ENCODE measurements at places on chromosomes 7 and 10. TPM values are rescaled to one million over a fixed set of nuclear protein-coding genes. Genes with fewer than 3 reads are reported as not detected.
A peak's percentile ranks its signal among the peaks of the same experiment; 100 is the strongest.

The ZNF503 gene
- polyA plus RNA-seq, result 7.2 TPM

The TMEM176B gene
- polyA plus RNA-seq, result 1,279 TPM

The WDR86 gene
- polyA plus RNA-seq, result 0.30 TPM

The UNC5B gene
- polyA plus RNA-seq, result 0.72 TPM

The IGF2BP3 gene
- 3.2 TPM for polyA plus RNA-seq

The TYW1B gene
- 0.17 TPM for polyA plus RNA-seq

The HYAL4 gene
- polyA plus RNA-seq, result not detected

The HDAC9 gene
- 18.5 TPM for polyA plus RNA-seq

The IFIT1B gene
- polyA plus RNA-seq, result not detected

The NUDT1 gene
- polyA plus RNA-seq, result 19.6 TPM

GRCh38 chr7:131008840-131009711 is 275.1 kb upstream of the KLF14 start:
- H3K36me3 ChIP-seq, result no peaks in the 10 kb centered on the region
- no peaks in the 10 kb centered on the region for H3K27me3 ChIP-seq
- H3K4me3 ChIP-seq, result no peak overlapping the region
- H3K27ac ChIP-seq, result no peak overlapping the region
- DNase-seq, result no peak

DNA sequence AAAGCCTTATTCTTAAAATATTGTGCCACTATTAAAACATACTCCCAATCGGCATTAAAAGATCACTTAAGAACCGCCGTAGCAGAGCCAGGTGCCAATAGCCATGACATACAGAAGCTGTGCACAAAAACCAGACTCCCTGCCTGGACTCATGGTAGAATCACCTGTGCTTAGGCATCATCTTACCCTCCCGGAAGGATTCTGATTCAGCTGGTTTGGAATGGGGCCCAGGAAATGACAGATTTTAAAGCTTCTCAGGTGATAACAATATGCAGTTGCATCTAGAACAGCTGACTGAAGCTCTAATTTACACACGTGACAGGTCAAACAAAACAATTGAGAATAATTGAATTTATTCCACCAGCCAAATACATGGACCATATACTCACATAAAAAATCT is 10.7 kb downstream of the A1CF start:
- H3K27me3 ChIP-seq, result no peaks in the 10 kb centered on the region
- no peak overlapping the region for H3K4me3 ChIP-seq
- DNase-seq, result no peak
- no peaks in the 10 kb centered on the region for H3K4me1 ChIP-seq
- H3K27ac ChIP-seq, result no peak overlapping the region

- no peak for DNase-seq
- H3K27me3 ChIP-seq, result no peaks in the 10 kb centered on the region
- H3K27ac ChIP-seq, result no peak overlapping the region
- peaks cover 30% of the 10 kb centered on the region for H3K4me1 ChIP-seq
Observed at GRCh38 chr10:11238893-11239292, 221.2 kb downstream of the CELF2 start.

- H3K27me3 ChIP-seq, result no peaks in the 10 kb centered on the region
- no peak for DNase-seq
- H3K4me3 ChIP-seq, result no peak overlapping the region
- H3K4me1 ChIP-seq, result peaks cover 5% of the 10 kb centered on the region
Observed at GRCh38 chr10:110373059-110373458, 68.3 kb upstream of the SMNDC1 start.

- peaks cover 32% of the 10 kb centered on the region for H3K27me3 ChIP-seq
- no peak overlapping the region for H3K4me3 ChIP-seq
- peaks cover 37% of the 10 kb centered on the region for H3K36me3 ChIP-seq
- DNase-seq, result no peak
Observed at GRCh38 chr10:100485366-100485765, 22.6 kb downstream of the WNT8B start.

DNA sequence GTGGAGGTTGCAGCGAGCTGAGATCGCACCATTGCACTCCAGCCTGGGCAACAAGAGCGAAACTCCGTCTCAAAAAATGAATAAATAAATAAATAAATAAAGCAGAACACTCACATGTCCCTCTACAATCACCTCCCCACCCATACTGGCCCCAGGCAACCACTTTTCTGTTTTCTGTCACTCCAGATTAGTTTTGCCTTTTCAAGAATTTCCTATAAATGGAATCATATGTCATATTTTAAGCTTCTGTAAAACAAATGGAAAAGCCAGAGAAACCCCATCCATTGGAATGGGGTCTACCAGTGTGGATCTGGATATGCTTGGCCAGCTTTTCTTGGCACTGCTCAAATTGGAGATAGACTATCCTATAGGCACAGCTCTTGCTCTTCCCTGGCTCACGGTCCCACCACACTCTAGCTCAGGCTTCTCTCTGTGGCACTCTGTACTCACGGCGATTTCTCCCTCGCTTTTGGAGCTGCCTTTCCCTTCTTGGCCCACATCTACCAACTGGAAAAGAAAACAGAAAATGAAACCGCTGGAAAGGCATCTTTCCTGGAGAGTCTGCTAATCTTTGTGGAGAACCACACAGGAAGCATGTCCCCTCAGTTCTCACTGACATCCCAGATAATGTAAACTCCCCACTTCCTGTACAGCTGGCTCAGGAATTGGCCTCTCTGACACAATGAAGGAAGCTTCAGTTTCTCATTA is 210.1 kb downstream of the JCAD start:
- no peak for DNase-seq
- no peak overlapping the region for H3K4me3 ChIP-seq
- H3K36me3 ChIP-seq, result no peaks in the 10 kb centered on the region
- no peaks in the 10 kb centered on the region for H3K4me1 ChIP-seq

DNA sequence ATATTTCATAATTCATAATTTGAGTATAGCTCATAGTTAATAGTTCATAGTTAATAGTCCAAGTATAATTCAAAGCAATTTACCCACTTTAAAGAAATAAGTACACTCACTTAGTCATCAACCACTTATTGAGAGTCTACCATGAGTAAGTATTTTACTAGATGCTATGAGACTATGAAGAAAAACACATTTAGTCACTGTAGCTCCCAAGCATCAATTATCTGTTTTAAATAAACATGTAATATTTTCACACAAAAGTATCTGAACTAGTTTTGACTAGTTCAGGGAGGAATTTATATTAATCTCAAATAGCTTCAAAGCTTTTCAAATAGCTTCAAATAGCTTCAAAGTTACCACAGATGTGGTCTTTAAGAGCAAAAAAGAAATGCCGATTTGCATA is 119.2 kb downstream of the ANK3 start:
- H3K4me3 ChIP-seq, result no peak overlapping the region
- no peak overlapping the region for H3K27ac ChIP-seq
- no peaks in the 10 kb centered on the region for H3K36me3 ChIP-seq
- peaks cover 3% of the 10 kb centered on the region for H3K4me1 ChIP-seq

GRCh38 chr7:92678291-92678920 is 88.2 kb upstream of the FAM133B start:
- no peak overlapping the region for H3K4me3 ChIP-seq
- H3K27me3 ChIP-seq, result no peaks in the 10 kb centered on the region
- H3K27ac ChIP-seq, result no peak overlapping the region
- no peaks in the 10 kb centered on the region for H3K36me3 ChIP-seq
- DNase-seq, result no peak

DNA sequence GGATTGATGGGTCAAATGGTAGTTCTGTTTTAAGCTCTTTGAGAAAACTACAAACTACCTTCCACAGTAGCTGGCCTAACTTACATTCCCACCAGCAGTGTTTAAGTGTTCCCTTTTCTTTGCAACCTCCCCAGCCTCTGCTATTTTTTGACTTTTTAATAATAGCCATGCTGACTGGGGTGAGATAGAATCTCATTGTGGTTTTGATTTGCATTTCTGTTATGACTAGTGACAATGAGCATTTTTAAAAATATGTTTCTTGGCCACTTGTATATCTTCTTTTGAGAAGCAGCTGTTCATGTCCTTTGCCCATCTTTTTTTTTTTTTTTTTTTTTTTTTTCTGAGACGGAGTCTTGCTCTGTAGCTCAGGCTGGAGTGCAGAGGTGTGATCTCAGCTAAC is 155.2 kb upstream of the BMPER start:
- DNase-seq, result no peak
- H3K27ac ChIP-seq, result no peak overlapping the region
- H3K4me3 ChIP-seq, result no peak overlapping the region
- no peaks in the 10 kb centered on the region for H3K4me1 ChIP-seq
- no peaks in the 10 kb centered on the region for H3K27me3 ChIP-seq

DNA sequence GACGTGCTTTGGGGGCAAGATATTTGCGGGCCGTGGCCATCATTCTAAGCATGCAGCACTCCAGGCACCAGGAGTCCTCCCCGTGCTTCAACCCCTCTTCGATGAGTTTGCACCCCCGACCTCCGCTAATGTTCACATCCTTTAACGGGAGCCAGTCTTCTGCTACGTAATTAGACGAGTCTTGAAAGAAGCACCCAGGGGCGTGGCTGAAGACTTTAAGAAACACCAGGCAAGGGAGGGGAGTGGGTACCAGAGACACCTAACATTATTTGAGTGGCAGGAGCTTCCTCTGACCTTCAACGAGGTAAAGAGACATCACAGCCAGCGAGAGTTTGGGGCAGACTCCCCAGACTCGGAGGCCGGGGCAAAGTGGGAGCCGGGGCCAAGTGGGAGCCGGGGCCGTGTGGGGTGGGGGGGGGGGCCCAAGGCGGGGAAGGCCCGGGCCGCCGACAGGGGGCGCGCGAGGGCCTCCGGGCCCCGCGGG is 31.1 kb upstream of the TOMM7 start:
- H3K36me3 ChIP-seq, result no peaks in the 10 kb centered on the region
- DNase-seq, result peak; percentile 5
- peak overlapping the region; percentile 74 for H3K27ac ChIP-seq
- H3K4me3 ChIP-seq, result peak overlapping the region; percentile 63
- H3K4me1 ChIP-seq, result peaks cover 9% of the 10 kb centered on the region

DNA sequence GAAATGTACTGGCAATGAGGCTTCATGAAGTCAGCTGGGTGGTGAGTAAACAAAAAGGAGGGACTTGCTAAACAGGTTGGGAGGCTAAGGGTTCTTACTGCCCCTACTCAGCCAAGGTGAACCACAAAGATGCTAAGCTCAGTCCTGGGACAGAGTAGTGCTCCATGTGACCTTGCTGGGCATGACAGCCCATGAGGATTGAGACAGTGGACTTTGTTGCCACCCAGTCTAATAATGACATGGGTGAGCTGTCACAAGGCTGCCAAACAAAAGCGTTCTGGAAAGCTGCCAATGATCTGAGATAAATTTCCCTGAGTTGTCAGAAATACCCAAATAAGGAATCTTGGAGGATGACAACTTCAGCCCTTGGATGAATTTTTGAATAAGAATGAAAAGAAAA is 75.2 kb downstream of the CLEC2L start:
- peaks cover 90% of the 10 kb centered on the region for H3K36me3 ChIP-seq
- H3K4me1 ChIP-seq, result no peaks in the 10 kb centered on the region
- no peaks in the 10 kb centered on the region for H3K27me3 ChIP-seq
- H3K4me3 ChIP-seq, result no peak overlapping the region
- no peak for DNase-seq
- H3K27ac ChIP-seq, result no peak overlapping the region

GRCh38 chr7:151109094-151110048 is 23.1 kb downstream of the AGAP3 start:
- peaks cover 13% of the 10 kb centered on the region for H3K36me3 ChIP-seq
- H3K27me3 ChIP-seq, result peaks cover 12% of the 10 kb centered on the region
- no peak overlapping the region for H3K4me3 ChIP-seq
- no peak for DNase-seq
- H3K4me1 ChIP-seq, result peaks cover 4% of the 10 kb centered on the region
- no peak overlapping the region for H3K27ac ChIP-seq

All from CD14-positive monocyte (primary cell).